ENCODE measurements at places on chromosomes 2 and 18.

GRCh38 chr2:28276807-28277206, 115.9 kb upstream of the FOSL2 start:
- DNase-seq, result no peak

GRCh38 chr18:8008033-8008432, 440.9 kb downstream of the PTPRM start:
- DNase-seq, result no peak

DNA sequence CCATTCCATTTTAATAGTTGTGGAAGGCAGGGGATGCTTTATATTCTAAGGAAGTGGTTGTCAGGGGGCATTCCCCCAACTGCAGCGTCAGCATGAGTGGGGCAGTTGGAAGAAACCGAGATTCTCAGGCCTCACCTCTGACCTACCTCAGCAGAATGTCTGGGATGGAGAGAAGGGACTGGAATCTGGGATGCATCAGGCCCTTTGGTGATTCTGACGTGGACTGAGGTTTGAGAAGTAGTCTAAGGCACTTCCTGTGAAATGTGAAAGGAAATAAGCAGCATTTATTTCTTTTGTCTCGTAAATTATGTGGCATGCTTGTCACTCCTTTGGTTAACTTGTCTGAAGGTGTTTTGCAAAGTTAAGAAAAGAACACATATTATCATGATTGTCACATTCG, 540.7 kb upstream of the NETO1 start:
- no peak for DNase-seq

GRCh38 chr2:160783474-160783873, 289.9 kb upstream of the RBMS1 start:
- no peak for DNase-seq

DNA sequence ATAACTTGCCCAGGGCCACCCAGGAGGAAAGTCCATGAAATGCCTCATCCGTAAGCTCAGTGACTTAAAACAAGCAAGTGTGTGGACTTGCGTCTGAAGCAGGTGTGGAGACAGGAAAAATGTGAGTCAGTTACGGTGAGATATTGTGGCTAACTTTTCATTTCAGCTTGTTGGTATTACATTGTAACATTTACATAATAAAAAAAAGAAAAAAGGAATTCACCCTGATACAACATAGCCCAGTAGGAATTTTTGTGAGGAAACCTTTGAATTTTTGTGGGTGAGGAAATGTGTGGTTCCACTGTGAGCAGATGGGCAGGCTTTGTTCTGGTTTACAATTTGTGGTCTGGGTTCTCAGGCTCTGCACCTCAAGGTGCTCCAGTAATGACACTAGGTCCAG, 33.7 kb upstream of the LYPD6B start:
- DNase-seq, result no peak
